ENCODE measurements at places on chromosomes 2 and 18. TPM values are rescaled to one million over a fixed set of nuclear protein-coding genes. Genes with fewer than 3 reads are reported as not detected.
A peak's percentile ranks its signal among the peaks of the same experiment; 100 is the strongest.

- H3K27me3 ChIP-seq, result no peaks in the 10 kb centered on the region
- no peak overlapping the region for H3K27ac ChIP-seq
- H3K4me3 ChIP-seq, result no peak overlapping the region
- peaks cover 8% of the 10 kb centered on the region for H3K4me1 ChIP-seq
- DNase-seq, result peak; percentile 81
- H3K36me3 ChIP-seq, result no peaks in the 10 kb centered on the region
Observed at GRCh38 chr18:58004317-58004716, 39.7 kb upstream of the NEDD4L start.

GRCh38 chr2:16161768-16162490, 221.6 kb downstream of the MYCN start:
- no peaks in the 10 kb centered on the region for H3K4me1 ChIP-seq
- no peak for DNase-seq
- H3K4me3 ChIP-seq, result no peak overlapping the region
- no peaks in the 10 kb centered on the region for H3K27me3 ChIP-seq

GRCh38 chr2:212713681-212714080, 175.1 kb upstream of the ERBB4 start:
- no peaks in the 10 kb centered on the region for H3K36me3 ChIP-seq
- no peaks in the 10 kb centered on the region for H3K27me3 ChIP-seq
- H3K27ac ChIP-seq, result no peak overlapping the region
- DNase-seq, result peak; percentile 13

- no peaks in the 10 kb centered on the region for H3K4me1 ChIP-seq
- no peak overlapping the region for H3K27ac ChIP-seq
- H3K4me3 ChIP-seq, result no peak overlapping the region
- no peaks in the 10 kb centered on the region for H3K36me3 ChIP-seq
- H3K27me3 ChIP-seq, result no peaks in the 10 kb centered on the region
- DNase-seq, result peak; percentile 25
Observed at GRCh38 chr2:9889812-9890261, 46.6 kb downstream of the TAF1B start.

DNA sequence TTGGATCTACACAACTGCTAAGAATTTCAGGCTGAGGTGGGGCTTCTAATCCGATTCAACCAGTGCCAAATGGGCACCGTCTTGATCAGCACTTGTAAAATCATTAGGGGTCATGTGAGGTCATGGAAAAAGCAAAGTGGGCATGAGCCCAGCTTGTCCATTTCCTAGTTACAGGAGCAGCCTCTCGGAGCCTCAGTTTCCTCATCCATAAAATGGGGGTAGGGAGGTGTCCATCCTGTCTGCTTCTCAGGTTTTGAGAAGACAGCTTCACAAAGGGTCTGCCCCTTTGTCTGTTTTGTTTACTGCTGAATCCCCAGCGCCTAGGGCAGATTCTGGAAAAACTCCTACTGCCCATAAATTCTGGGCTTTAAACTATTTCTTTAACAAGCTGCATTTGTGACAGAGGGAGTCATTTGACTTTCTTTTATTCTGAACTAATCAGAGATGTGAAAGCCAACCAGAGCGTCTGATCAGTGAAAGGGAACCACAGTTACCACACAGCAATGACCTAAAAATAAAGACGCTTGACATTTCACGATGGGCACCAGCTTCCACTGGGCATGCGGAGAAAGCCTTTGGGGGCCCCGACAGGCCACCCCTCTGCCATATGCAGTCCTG, 38.9 kb downstream of the DNMT3A start:
- no peak overlapping the region for H3K4me3 ChIP-seq
- no peak for DNase-seq
- H3K27ac ChIP-seq, result no peak overlapping the region
- peaks cover 29% of the 10 kb centered on the region for H3K36me3 ChIP-seq
- H3K27me3 ChIP-seq, result no peaks in the 10 kb centered on the region

DNA sequence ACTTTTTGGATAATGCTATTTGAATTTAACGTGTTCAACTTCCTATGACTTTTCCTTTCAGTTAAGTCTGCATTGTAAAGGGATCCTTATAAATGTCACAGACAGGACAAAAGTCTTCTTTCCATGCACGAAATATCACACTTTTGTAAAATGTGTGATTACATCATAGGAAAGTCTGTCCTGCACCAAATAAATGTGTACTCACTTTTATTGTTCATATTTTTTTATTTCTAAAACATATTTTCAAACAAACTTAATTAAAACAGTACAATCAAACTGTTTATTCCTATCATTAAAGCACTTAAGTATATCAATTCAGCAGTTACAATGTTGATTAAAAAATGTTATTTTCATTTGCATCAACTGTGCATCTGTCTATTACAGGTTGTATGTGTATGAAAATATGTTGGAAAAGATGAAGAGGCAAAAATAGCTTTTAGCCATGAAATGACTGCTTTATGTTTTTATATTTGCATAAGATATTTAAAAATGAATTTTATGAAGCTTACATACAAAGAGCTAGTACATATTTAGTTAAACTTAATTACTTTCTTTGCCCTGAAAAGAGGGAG, 105.6 kb downstream of the CSRNP3 start:
- DNase-seq, result no peak
- no peak overlapping the region for H3K27ac ChIP-seq
- H3K4me1 ChIP-seq, result no peaks in the 10 kb centered on the region
- H3K4me3 ChIP-seq, result no peak overlapping the region
- H3K27me3 ChIP-seq, result no peaks in the 10 kb centered on the region

GRCh38 chr2:231386446-231386845, 9.1 kb upstream of the B3GNT7 start:
- no peaks in the 10 kb centered on the region for H3K36me3 ChIP-seq
- no peak overlapping the region for H3K27ac ChIP-seq
- no peak overlapping the region for H3K4me3 ChIP-seq
- DNase-seq, result peak; percentile 86
- H3K4me1 ChIP-seq, result peaks cover 9% of the 10 kb centered on the region
- no peaks in the 10 kb centered on the region for H3K27me3 ChIP-seq

Gene EIPR1
- total RNA-seq, result 56.9 TPM

Gene MRPL19
- 48.0 TPM for total RNA-seq

Gene RNF152
- 18.9 TPM for total RNA-seq

Gene DLGAP1
- under 0.01 TPM for total RNA-seq

Gene SERPINB3
- not detected for total RNA-seq

Data from IMR-90 (cell line).